ENCODE measurements at places on chromosomes 6 and 20.

- DNase-seq: no peak
Observed at GRCh38 chr6:50145125-50145524, 95.4 kb upstream of the DEFB112 start.

DNA sequence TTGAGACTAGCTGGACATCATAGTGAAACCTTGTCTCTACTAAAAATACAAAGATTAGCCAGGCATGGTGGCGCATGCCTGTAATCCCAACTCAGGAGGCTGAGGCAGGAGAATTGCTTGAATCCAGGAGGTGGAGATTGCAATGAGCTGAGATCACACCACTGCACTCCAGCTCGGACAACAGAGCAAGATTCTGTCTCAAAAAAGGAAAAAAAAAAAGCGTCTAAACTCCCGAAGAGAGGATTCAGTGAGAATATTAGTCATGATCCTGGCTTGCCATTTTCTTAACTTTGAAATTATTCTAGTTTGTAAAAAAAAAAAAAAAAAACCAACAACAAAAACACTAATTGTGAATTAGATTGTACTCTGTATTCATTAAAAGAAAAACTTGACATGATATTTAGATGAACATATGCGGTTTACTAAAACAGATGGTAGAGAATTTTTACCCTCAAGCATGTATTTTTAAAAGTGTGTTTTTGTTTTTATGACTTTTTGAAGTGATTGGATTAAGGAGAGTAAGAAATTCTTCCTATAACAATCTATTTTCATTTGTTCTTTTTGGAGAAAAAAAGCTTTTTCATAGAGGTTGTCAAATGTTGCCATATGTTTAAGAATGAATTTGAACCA lies 80.7 kb downstream of the UST start:
- DNase-seq: no peak

- no peak for DNase-seq
Observed at GRCh38 chr20:39445095-39445494, 483.0 kb downstream of the DHX35 start.

DNA sequence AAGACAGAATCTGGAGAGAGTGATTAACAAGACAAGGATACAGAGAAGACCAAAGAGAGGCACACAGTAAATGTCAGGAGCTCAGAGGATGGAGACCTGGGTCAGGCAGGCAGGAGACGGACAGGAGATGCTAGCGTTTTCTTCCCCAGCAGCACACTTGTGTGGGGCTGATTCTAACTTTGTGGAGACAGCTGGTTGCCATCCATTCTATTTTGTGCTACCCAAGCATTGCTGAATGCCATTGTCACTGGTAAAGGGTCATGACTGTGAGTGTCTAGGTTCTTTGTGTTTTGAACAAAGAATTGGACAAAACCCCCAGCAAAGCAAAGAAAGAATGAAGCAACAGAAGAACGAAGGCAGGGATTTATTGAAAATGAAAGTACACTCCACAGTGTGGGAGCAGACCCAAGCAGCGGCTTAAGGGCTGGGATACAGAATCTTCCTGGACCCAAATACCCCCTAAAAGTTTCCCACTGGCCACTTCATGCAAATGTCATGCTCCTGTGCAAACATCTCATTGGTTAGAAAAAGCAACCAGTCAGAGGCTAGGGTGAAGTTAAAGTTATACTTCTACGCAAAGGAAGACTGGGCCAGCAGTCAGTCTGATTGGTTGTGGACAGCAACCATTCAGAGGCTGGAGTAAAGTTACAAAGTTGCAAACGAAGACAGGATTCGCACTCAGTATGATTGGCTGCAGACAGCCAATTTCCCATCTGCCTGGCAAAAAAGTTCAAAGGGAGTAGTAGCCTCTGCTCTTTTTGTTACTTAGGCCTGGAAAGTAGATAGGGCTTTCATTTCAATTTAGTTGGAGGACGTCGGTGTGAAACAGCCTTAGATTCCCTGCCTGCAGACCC lies 17.5 kb downstream of the PTK7 start:
- DNase-seq: no peak

GRCh38 chr20:1894471-1894950 lies 696 bp upstream of the SIRPA start:
- peak; percentile 29 for DNase-seq

DNA sequence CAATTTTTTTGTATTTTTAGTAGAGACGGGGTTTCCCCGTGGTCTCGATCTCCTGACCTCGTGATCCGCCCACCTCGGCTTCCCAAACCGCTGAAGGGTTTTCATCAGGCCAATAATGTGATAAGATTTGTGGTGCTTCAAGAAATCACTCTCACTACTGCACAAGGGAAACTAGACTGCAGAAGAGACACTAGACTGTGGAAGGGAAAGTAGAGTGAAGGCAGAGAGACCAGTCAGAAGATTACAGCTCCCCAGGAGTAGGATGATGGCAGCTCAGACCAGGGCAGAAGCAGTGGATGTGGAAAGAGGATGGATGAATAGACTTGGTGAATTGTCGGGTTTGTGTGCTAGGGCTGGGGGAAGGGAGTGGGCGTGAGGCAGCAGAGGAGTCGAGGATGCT lies 48.0 kb upstream of the GTSF1L start:
- no peak for DNase-seq

GRCh38 chr20:37520419-37520955 lies 563 bp upstream of the NNAT start:
- no peak for DNase-seq

- no peak for DNase-seq
Observed at GRCh38 chr20:33160681-33161080, 7.3 kb upstream of the BPIFA2 start.

- DNase-seq: no peak
Observed at GRCh38 chr6:71181565-71181964, 107.0 kb upstream of the OGFRL1 start.

DNA sequence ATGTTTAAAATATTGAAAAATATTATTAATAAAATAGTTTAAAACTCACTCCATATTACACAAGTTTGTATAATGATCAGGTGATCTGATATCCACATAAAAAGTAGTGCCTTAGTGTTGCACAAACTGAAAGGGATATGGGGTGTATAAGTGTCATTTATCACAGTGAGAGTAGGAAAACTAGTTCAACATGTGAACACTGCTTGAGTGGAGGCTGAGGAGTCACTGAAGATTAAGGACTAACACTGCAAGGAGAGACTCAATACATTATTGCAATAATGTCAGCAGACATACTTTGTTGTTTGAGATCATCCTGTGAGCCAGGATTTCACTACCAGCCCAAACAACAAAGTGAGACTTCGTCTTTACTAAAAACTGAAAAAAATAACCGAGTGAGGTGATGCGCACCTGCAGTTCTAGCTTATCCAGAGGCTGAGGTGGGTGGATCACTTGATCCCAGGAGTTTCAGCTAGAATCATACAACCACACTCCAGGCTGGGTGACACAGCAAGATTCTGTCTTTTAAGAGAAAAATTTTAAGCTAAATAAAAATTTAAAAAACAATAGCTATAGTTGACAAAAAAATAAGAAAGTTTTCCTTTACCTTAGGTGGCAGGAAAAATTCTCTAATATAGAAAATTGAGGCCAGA lies 2.4 kb upstream of the KHDC1L start:
- DNase-seq: no peak

GRCh38 chr6:162387718-162388382 lies 339.7 kb downstream of the PRKN start:
- no peak for DNase-seq

GRCh38 chr6:92608751-92609150 lies 810.6 kb downstream of the EPHA7 start:
- no peak for DNase-seq

DNA sequence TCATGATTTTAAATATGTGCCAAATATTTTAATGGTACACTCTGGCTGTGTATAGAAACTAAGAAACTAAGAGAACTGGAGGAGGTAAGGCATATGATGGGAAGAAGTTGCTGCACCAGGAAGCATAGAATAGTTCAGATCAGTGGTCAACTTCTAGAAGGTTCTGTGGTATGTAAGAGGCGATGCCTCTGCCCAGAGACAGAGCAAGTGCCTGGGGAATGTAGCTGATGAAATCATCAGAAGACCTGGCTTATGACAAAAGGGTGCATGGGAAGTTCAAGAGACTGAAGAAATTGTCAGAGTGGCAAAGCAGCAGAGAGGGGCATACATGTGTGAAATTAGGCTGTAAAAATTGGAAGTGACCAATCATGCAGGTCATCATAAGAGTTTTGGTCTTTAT lies 580.8 kb downstream of the BMP2 start:
- DNase-seq: no peak

GRCh38 chr6:162099685-162100084 lies 627.9 kb downstream of the PRKN start:
- DNase-seq: no peak

- no peak for DNase-seq
Observed at GRCh38 chr20:62796699-62797491, 622 bp downstream of the MRGBP start.

DNA sequence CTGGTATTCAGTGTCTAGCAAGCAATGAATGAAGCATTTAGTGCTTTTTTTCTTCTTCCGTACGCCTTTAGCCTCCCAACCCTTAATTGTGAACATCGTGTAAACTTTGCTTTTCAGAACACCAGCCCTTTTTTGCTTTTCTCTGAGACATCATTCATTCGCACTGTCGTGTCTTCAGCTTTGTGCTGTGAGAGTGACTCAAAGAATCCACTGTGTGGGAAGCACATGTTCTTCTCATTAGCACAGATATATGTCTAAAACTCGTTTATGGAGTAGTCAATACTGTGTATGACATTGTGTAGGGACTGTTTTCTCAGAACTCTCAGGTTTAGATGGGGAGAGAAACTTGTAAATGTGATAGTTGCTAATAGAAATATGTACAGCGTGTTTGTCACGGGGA lies 279.1 kb downstream of the FARS2 start:
- DNase-seq: no peak

DNA sequence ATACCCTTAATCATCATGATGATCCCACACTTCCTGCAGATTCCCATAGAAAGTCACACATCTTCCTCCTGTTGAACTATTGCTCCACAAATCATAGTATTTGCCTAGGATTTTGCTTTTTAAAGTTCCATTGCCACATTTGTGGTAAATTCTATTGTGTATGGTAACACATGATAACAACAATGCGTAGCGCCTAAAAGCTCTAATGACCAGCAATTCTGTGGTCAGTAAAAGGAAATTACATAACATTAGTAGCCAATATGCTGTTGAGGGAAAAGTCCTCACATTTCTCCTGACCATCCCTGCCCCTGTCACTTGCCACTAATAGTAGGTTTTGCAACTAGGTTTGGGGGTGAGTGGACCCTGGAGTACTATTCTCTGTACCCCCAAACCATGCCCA lies 31.8 kb upstream of the PDE7B start:
- DNase-seq: no peak

- no peak for DNase-seq
Observed at GRCh38 chr6:170433163-170434116, 119.7 kb downstream of the PSMB1 start.

DNA sequence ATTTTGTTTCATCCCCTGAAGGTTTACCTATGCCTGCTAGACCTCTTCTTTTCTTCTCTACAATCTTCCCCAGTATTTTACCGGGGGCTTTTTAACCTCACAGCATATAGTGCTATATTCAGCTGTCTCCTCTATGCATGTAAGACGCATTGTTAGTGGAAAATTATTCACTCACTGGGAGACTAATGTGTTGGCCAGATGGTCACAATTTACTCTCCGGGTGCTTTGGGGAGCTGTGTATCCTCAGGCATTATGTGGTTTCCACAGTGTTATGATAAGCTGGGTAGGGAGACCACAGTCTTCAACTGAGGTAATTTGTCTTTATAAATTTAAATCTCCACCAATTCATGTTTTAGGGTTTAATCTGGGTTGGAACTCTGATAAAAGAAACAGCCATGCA lies 553.8 kb upstream of the PTCHD4 start:
- DNase-seq: peak; percentile 94

DNA sequence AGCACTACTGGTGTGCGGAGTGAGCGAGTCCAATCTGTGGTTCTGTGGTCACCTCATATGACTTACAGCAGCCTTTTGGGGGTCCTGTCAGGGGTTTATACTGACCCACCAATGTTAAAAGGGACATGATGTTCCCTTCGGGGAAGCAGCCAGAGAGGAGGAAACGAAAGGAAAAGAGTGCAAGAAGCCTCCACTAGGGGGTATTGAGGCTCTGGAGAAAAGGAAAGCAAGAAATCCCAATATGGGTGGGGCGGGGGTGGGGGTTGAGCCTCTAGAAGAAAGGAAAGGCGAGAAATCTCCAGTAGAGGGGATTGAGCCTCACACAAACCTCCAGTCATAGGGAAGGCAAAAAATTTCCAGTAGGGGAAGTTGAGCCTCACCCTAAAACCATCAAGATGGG lies 249.3 kb upstream of the ECI2 start:
- DNase-seq: no peak

- no peak for DNase-seq
Observed at GRCh38 chr20:16703570-16703969, 26.3 kb upstream of the SNRPB2 start.

GRCh38 chr6:73548458-73549446 lies 27.9 kb upstream of the EEF1A1 start:
- no peak for DNase-seq

DNA sequence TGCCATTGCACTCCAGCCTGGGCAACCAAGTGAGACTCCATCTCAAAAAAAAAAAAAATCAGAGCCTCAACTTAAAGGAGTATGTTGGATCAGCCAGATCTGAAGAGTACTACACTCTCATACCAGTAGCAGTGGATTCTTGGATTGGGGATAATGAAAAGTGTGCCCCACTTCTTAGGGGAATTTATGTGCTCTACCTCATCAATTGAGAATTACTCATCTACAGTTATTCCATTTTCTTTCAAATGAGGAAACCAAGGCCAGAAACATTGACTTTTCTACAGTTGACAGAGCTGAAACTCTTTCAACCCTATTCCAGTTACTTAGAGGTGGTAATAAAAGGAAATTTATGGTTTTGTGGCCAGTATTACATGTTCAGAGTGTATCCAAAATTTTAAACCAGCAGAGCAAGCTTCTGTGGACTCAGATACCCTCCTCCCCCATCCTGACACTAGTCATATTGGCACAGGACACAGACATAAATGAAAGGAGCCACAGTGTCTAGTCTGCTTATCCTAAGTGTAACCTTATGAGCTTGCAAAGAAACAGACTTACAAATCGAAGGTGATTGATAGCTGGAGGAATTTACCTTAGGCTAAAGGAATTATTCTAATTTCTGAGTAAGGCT lies 51.2 kb downstream of the ORC3 start:
- DNase-seq: no peak

DNA sequence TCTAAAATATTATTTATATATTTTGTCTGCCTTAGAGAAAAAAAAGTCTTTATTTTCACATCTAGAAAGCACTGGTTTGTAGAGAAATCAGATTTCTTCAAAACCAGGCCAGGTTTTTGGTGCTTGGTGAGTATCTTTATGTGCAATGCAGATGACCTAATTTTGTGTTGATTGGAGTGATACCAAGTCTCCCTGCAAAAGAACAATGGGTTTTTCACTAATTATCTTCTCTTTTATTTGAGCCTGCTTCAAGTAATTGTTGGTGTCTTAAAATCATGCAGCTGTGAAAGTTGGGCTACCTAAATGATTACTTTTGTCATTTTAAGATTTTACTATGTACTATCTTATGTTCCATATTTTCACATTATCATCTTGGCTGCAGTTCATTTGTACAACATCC lies 874.7 kb downstream of the TFAP2A start:
- no peak for DNase-seq
